ENCODE measurements at places on chromosomes 4 and X.

- no peak for DNase-seq
Measured at GRCh38 chr4:102552781-102553180, 51.6 kb downstream of the NFKB1 start.

- DNase-seq = no peak
Measured at GRCh38 chr4:113024388-113024787, 25.1 kb upstream of the ANK2 start.

DNA sequence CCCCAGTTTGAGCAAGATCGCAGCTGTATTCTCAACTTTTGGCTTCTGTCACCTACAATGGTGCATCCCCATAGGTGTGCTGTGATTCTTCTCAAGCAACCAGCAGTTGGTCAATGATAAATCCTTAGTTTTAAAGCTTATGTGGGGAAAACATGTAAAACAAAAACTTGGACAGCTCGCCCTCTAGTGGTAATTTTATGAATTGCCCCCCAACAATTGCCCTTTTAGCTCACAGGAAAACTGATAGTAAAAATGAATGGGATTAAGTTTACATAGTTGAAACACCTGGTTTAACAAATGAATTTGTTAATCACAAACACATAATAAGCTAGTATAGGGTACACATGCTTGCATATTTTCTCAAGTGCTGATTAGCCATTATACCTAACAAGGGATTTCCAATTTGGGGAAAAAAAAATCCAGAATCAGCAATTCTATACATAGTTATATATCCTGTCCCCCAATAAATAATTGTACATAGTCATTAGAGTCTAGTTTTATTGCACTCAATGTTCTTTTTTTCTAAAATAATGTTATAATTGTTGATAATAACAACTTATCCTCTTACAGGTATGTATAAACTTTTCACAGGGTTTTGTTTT lies 30.1 kb downstream of the TEX13A start:
- no peak for DNase-seq

GRCh38 chr4:112704991-112705845 lies 68.3 kb downstream of the LARP7 start:
- DNase-seq = peak; percentile 74

- DNase-seq = no peak
Measured at GRCh38 chr4:6221851-6222760, 21.8 kb upstream of the JAKMIP1 start.

Measured in T1000 (cell line).